Activated CD8-positive, alpha-beta T cell treated with anti-CD3 and anti-CD28 coated beads, Interleukin-2, amount 10 ng/mL, durations not matched to agents 7 days and 5 days (primary cell): ENCODE measurements at places on chromosomes 3 and 15. TPM values are rescaled to one million over a fixed set of nuclear protein-coding genes. Genes with fewer than 3 reads are reported as not detected.

DNA sequence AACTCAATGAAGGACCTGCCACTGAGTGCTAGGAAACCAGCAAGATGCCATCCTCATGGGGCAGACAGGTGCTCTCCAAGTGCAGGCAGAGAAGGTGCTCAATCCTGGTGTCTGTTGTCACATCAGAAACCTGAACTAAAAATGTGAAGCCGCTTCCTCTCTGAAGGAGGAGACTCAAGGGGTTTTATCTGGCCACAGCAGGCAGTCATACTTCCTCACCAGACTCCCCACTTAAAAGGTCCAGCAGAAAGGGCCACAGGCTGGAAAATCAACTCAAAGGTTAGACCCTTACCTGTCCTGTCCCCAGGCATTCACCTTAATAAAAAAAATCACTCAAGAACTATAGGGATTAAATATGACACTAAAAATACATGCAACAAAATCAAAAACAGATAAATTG, 4.8 kb downstream of the CCDC12 start:
- peak; percentile 54 for DNase-seq

GRCh38 chr3:194156095-194156494, 20.1 kb downstream of the HES1 start:
- no peak for DNase-seq

The STRIT1 gene
- not detected for total RNA-seq

- DNase-seq: no peak
Observed at GRCh38 chr3:24433838-24434591, 60.6 kb downstream of the THRB start.

DNA sequence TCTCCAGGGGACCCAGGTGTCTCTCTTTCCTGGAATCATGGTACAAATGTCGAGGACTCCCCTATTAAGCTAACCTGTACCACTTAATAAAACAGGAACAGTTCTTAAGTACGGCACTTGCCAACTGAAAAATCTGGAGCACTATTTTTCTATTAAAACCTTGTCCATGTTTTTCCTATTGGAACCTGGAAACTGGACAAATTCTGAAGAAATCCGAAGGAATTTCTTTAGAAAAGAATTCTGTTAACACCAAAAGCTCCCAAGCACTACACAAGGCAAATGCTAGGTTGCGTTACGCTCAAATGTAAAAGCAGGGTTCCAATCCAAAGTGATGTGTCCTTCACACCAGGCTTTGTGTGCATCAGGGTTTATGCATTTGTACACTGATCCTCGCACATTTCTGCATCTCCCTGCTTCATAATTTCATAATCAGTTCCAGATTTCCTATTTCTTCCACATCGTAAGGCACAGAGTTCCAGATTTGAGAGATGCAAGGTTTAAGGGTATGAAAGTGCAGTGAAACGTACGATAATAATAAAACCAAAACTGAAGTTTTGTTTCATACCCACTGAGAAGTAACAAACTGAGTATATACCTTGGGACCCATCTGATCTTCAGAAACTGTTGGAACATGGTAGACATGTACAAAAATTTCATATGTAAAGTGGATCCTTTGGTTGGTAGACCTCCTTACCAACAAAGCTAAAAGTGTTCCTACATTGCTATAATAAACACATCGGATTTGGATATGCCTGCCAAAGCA, 132.1 kb upstream of the WNT5A start:
- no peak for DNase-seq

DNA sequence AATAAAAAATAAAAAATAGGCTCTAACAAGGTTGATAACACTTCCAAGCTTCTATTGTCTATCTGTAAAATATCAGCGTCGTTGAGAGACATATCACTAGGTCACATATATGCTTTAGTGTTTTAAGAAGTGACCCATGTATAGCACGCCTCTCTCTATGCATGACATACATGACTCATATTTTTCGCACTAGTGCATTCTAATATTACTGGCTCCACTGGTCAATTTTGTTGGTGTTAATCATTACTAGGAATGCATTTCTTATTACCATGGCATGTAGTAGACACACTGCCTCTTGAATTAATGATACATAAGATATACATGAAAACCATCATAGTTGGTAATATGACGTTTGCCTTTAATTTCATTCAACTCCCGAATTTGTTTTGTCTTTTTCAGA, 203.1 kb downstream of the CHL1 start:
- no peak for DNase-seq

The CCDC33 gene
- not detected for total RNA-seq

- no peak for DNase-seq
Observed at GRCh38 chr15:93466380-93466779, 377.4 kb upstream of the RGMA start.

DNA sequence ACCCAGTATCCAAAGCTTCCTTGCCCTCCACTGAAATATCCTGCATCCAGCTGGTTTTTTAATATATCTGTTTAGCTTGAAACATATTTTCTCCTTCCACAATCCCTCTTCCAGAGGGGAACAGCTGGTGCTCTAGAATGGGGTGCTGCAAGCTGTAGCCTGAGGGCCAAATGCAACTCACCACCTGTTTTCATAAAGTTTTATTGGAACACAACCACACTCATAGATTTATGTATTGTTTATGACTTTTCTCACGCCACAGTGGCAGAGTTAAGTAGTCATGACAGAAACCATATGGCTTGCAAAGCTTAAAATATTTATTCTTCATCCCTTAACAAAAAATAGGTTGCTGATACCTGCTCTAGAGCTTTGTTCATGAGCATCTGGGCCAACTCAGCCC, 298.7 kb downstream of the CLSTN2 start:
- DNase-seq: no peak

- DNase-seq: no peak
Observed at GRCh38 chr3:109387621-109388020, 50.3 kb upstream of the DPPA4 start.

DNA sequence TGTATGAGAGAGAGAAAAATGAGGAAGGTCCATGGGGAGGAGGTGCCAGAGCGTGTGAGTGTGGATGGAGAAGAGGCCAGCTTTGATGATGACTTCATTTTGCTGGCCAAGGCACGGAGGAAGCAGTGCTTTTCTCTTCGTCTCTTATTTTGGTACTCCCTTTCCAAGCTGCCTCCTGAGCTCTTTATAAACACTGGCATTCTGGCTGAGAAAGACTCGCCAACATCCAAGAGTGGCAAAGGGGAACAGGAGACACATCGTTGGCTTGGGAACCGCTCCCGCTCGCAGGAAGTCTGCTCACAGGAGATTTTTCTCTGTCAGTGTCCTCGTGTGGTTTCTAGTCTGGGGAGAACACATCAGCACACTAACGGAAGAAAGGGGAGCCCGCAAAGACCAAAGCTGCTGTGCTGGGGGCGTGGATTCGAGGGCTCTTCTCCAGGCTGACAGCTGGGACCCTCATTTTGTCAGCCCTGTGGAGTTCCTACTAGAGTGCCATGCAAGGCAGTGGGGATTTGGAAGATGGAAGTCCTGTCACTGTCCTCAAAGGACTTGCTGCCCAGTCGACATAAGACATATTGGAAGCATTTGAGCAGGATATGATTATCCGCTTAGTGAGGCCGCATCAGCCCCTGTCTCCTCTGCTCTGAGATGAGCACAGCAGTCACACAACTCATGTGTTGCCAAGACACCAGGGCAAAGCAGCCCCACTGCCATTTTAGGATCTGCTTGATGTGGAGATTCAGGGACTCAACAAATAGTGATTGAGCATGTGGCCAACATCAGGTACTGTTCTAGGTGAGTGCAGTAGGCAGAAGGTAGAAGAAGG, 8.0 kb upstream of the SEMA4B start:
- peak; percentile 52 for DNase-seq

DNA sequence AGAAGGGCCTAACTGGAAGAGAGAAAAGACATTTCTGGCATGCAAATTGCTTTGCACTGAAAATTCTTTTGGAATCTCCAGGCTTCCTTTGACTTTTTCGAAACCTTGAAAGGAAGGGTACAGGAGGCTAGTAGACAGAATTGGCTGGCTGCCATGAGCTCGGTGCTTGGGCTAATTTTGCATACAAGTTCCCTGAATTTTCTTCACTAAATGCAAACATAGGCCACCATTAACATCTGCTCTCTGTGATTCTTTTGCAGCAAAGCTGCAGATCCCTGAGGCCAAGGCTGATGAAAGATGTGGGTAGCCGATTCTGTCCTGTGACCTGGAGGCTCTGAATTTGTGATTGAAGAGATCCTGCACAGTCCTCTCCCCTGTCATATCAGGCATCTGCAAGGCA, 247.8 kb upstream of the MCTP2 start:
- no peak for DNase-seq

The ZNF502 gene
- 4.0 TPM for total RNA-seq

DNA sequence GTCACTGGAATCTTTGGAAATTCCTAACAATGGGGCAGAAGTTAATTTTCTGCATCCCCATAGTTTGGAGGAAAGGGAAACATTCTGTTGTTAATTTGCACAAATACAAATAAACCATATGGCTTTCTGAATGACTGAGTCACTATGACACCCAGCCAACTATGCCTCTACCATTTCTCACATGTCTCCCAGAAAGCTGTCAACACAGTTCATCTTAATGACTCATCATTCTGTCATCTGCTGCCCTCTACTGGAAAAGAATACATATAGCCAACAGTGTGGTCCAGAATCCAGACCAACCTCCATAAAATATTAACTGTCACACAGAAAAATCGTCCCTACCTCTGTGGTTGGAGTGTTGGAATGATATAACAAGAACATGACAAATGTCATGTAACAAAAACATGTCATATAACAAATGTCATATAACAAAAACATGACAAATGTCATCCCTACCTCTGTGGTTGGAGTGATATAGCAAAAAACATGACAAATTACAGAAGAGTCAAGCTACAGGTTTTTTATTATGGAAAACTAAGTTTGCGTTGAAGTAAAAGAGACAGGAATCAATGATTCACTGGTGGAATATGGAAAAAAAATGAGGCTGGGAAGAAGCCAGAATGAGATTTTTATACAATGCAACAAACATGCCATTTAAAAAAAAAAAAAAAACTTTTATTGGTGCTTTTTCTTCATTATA, 47.7 kb upstream of the GYG1 start:
- peak; percentile 33 for DNase-seq

DNA sequence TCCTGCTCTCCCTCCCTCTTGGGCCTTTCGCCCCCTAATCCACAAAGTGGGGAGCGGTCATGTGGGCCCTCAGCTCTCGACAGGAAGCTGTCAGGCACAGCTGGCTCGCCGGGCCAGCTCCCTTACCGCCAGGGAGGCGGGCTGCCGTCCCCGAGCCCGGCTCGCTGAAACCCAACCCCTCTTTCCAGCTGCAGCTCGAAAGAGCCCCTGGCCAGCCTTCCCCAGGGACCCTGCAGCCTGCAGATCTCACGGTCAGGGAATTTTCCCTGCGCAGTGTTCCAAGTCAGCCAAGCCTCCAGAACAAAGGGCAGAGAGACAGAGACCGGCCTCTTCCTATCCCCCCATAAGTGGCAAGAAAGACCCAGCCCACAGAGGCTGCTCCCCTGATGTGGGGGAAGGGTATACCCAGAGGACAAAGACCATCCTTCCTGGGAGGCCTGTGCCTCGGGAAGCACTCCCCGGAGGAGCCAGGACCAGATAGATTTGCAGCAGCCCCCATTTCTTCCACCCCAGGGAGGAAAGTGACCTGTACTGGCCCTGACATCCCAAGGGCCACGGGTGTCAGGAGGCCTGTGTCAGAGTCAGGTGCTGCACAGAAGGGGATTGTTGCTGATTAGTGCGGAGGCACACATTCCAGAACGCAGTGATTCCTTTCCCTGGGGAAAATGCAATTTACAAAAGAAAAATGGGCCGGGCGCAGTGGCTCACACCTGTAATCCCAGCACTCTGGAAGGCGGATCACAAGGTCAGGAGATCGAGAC, 32.6 kb downstream of the MAGEF1 start:
- DNase-seq: no peak

- DNase-seq: no peak
Observed at GRCh38 chr3:87796843-87797185, 262.0 kb downstream of the CGGBP1 start.

DNA sequence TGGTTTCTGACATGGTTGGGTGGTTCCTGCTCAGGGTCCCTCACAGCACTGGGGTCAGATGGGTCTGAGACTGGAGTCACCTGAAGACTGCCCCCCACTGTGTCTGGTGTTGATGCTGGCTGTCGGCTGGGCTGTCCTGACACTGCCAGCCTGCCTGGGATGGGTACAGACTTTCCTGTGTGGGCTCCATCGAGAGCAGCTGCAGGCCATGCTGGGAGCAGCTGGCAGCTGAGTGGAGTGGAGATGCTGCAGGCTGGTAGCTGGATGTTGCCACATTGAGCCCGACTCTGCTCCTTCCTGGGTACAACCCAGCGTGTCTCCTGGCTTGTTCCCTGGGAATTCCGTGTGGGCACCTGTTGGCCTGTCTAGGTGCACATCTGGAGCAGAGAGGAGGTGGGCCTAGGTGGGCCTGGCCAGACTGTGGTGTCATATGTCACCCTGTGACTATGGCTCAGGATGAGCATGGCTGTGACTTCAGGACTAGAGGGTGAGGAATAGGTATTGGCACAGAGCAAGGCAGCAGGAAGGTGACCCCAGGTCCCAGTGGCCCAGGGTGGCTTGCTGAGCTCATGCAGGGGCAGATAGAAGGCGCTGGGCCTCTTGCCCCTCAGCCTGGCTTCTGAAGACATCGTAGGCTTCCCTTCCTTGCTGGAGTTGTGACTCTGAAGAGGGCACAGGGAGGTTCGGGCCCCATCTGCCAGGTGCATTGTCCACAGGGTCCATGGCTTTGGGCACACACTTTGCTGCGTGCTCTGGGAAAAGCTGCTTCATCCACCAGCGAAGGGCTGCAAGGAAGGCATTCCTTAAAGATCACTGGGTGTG, 40.0 kb upstream of the PRR23E start:
- no peak for DNase-seq

GRCh38 chr3:147404000-147404799, 2.1 kb downstream of the ZIC4 start:
- no peak for DNase-seq

The C15orf39 gene
- total RNA-seq: 57.2 TPM

DNA sequence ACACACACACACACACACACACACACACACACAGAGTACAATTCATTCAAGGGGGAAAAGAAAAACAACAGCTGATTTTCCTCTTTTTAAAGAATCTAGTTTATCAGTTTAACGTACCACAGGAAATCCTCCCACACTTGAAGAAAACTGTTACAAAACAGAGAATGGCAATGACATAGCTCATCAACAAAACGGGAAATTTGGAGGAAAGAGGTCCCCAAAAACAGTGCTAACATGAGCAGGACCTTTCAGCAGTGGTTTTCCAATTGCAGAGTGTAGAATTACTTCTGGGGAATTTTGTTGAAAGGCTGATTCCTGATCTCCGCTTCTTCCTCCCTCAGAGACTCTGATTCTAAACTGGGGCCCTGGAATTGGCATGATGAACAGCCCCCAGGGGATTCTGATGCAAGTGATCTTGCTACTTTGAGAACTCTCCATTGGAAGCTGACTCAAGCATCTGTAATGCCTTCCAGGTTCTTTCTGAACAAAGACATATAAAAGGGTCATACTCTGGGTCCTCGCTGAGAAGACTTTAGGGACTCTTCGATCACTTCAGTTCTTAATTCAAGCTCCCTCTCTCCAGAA, 442.6 kb upstream of the PROK2 start:
- no peak for DNase-seq

The CAMK2N2 gene
- not detected for total RNA-seq

The TF gene
- 0.03 TPM for total RNA-seq

- DNase-seq: no peak
Observed at GRCh38 chr3:24520976-24521419, 26.3 kb upstream of the THRB start.

GRCh38 chr3:90010341-90010740, 902.9 kb downstream of the EPHA3 start:
- DNase-seq: no peak

- no peak for DNase-seq
Observed at GRCh38 chr3:118805007-118805406, 229.6 kb downstream of the IGSF11 start.

GRCh38 chr3:159751752-159752151, 236.9 kb upstream of the IL12A start:
- no peak for DNase-seq

GRCh38 chr15:34584330-34584668, 848 bp upstream of the GOLGA8B start:
- DNase-seq: no peak
